ENCODE measurements at places on chromosomes 6 and 20. TPM values are rescaled to one million over a fixed set of nuclear protein-coding genes. Genes with fewer than 3 reads are reported as not detected.

GRCh38 chr6:138007014-138007472 lies 100.2 kb downstream of the PERP start:
- DNase-seq: no peak

- peak; percentile 98 for DNase-seq
Measured at GRCh38 chr20:23420943-23421931, at the start of gene NAPB. TSS of gene NAPB (minus strand) at chr20:23421488. CDS start at chr20:23421402, 86 bp downstream.

DNA sequence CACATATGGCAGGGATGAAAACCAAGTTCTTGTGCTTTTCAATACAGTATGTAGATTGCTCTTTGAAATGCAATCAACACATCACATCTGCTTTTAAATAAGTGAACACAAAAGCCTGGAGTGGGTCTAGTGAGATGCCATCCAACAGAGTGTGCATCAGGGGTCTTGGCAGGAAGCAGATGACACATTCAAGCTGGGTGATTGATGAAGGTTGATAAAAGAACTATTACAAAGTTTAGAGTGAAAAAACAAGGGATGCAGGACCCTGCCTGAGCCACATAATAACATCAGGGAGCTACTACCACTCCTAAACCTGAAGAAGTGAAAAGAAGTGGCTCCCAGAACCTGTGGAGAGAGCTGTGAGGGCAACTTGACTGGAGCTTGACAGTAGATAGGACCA lies 16.6 kb upstream of the PLCB1 start:
- no peak for DNase-seq

- DNase-seq: no peak
Measured at GRCh38 chr6:143125455-143125854, 64.8 kb downstream of the AIG1 start.

DNA sequence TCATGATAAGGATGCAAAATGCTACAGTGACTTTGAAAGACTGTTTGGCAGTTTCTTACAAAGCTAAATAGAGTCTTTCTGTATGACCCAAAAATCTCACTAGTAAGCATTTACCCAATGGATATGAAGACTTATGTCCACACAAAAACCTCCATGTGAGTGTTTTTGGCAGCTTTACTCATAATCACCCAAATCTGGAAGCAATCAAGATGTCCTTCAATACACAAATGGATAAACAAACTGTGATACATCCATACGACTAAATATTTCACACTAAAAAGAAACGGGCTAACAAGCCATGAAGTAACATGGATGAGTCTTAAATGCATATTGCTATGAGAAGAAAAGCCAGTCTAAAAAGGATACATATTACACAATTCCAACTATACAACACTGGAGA lies 117.2 kb downstream of the PDE10A start:
- DNase-seq: peak; percentile 9

GRCh38 chr6:110447761-110448160 lies 28.7 kb downstream of the SLC22A16 start:
- DNase-seq: no peak

GRCh38 chr6:39561536-39562266 lies 163.5 kb downstream of the KIF6 start:
- no peak for DNase-seq

GRCh38 chr6:52361945-52362442 lies at the start of gene PAQR8:
TSS of gene PAQR8 (plus strand) at chr6:52362151. CDS start at chr6:52403214, 41,063 bp downstream.
- DNase-seq: peak; percentile 90

- DNase-seq: no peak
Measured at GRCh38 chr6:18166312-18167036, 11.3 kb downstream of the KDM1B start.

DNA sequence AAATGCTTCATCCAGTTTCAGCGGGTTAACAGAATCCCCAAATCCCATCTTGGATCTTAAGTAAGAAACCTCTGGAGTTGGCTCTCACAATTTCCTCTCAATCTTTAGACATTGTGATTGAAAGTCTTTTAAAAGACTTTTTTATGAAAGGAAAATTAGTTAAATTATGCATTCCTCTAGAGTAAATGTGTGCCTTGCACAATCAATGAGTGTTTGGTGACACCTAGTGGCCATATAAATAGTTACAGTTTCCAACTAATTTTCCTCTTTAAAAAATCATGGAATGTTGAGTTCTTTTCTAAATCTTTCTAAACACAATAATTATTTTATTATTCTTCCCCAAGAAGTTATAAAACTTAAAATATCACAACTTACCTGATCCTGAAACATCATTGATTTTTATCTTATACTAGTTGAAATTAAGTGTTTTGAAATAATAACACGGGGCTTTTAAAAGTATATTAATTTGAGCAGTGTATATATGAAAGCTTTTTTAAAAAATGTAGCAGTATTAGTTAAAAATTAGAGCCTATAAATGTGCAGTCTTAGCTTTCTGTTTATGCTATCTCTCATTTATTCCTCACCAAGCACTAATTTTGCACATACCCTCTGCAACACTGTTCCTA lies 66.4 kb downstream of the PKHD1 start:
- DNase-seq: no peak

- no peak for DNase-seq
Measured at GRCh38 chr6:150266963-150267685, 101.7 kb upstream of the IYD start.

DNA sequence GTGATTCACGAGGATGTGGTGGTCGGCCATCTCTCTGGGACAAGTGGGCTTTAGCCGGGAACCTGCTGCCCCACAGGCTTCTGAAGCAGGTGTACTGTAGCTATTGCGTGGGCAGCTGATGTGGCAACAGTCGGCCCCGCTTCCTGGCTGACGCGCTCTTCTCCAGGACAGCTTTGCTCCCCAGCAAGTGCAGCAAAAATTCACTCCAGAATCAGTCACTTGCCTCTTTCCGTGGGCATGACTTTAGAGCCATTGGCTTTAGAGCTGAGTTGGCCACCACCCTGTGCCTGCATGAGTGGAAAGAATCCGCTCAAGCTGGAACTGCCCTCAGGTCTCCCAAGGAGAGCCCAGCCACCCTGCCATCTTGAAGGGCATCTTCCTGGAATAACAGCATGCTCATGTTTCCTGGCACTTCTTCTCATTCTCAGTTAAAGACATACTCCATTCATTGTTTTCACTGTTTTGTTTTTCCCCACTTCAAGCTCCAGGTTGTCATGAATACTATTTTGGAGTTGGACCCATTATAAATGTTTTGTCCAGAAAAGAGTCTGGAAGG lies 178.3 kb downstream of the ZDHHC14 start:
- DNase-seq: no peak

- DNase-seq: no peak
Measured at GRCh38 chr6:80210618-80211017, 104.1 kb downstream of the BCKDHB start.

GRCh38 chr20:7650086-7650879 lies 290.0 kb downstream of the HAO1 start:
- DNase-seq: no peak

DNA sequence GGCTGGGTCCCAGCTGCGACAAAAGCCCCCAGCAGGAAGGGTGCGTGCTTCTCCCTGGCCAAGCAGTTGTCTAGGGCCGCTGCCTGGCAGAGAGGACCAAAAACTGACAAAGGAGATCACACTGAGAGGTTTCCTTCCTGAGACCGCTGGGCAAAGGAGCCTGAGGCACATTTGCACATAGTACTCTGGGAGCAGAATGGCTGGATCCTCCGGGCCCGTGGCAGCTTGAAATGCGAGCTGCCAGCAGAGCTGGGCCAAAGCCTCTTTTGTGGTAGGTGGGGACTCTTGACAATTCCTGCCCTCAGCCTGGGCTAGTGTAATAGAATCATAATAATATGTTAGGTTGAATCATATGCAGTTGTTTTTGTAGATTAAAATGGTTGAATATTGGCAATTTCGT lies 33.1 kb upstream of the RNF8 start:
- DNase-seq: no peak

GRCh38 chr20:51946586-51946985 lies 144.3 kb upstream of the SALL4 start:
- no peak for DNase-seq

- DNase-seq: no peak
Measured at GRCh38 chr6:133644892-133645619, 243.9 kb upstream of the TCF21 start.

- DNase-seq: no peak
Measured at GRCh38 chr6:167782698-167783517, 43.8 kb upstream of the AFDN start.

DNA sequence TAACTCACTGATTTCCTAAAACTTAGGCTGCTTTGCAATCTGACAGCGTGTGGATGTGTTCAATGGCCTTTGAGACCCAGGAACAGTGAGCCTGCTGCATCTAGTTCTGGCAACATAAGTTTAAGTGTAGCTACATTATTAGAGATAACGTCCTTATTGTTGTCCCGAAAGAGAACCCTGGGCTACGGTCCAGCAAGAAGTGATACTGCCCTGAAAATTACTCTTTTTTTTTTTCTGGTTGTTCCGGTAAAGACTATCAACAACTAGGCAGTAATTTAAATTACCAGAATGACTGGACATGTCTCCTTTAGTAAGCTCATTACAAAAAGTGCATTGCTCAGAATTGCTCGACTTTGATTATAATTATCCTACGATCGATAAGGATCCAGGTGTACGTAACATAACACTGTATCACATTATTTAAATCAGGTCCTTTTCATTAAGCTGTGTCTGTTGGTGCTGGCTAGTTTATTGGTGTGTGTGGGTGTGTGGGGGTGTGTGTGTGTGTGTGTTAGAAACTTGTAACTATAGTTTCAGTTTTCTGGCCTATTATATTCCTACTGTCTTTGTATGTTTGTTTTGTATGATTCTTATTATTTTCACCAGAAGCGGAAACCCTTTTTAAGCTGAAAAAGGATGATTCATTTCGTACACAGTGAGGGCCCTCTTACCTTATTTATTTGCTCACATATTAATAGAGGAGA lies 3.0 kb downstream of the TSHZ2 start:
- no peak for DNase-seq

DNA sequence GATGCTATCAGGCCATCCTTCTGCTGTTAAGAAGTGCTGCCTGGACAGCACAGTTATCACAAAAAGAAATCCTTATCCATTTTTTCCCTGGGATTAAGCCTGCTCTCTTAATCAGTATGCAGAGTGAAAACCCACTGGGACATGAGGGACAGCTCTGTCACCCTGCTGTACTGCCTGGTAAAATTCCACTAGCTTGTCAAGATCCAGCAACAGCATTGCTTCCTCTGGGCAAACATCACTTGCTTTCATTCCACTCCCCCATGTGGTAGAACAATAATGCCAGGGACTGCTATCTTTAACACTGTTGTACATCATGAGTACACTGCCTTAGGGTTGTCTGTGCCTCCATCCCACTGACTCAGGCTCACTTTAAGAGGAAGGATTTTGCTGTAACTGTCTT lies 331.3 kb downstream of the KIF16B start:
- DNase-seq: peak; percentile 63

- no peak for DNase-seq
Measured at GRCh38 chr20:63273059-63273579, 506 bp downstream of the ARFGAP1 start.

- DNase-seq: no peak
Measured at GRCh38 chr6:113744861-113745260, 112.3 kb upstream of the MARCKS start.

DNA sequence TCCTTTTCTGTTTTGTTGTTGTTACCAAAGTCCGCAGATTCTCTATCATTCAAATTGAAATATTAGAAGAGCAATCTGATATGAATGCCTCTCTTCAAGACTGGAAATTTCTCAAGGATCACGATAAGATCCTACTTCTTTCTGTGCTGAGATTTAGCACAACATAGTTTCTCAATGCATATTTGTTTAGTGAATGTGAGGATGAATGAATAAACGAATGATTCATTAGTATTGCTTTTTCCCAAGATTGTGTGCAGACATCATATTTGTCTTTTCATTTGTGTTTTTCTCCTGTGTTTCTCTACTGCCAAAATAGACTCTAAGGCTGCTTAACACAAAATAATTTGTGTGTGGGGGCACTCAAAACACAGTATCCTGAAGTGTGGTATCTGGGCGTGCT lies 862.7 kb upstream of the MAP3K7 start:
- no peak for DNase-seq

DNA sequence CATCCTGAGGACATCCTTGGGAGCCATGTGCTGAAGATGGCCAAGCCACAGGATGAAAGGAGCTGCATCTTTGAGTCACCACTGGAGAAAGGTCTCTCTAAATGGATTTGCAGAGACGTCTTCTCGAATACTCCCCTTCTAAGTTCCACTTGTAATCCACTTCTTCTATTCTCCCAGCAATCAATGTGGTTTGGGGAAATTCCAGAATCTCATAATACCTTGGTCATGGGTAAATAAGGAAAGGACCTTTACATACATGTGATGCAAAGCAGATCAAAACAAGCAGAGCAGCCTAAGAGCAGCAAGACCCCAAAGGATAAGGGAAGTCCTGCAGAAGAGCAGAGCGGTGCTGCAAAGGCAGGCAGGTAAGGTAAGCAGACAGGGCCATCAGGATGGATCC lies 35.3 kb downstream of the TRIM38 start:
- no peak for DNase-seq

- DNase-seq: no peak
Measured at GRCh38 chr6:26272171-26272637, 92.8 kb upstream of the BTN3A2 start.

- DNase-seq: no peak
Measured at GRCh38 chr20:8860011-8860495, 208.8 kb upstream of the PLCB4 start.

DNA sequence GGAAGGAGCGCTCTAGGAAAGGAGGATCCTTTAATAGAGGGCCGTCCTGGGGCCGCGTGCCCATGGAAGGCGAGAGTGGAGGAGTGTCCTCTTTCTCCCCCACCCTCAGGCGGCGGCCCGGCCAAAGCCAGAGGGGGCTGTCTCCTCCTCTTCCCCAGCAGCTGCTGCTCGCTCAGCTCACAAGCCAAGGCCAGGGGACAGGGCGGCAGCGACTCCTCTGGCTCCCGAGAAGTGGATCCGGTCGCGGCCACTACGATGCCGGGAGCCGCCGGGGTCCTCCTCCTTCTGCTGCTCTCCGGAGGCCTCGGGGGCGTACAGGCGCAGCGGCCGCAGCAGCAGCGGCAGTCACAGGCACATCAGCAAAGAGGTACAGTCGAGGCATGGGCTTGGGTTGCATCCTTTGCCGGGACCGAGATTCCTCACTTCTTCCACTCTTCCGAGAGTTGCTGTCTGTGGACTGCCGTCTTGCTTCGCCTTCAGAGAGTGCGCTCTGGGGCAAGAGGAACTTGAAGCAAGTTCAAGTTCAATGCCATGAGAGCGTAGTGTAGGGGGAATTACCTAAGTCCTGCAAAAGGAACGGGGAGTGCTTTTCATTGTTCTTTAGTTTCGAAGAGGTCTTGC lies at the start of gene LAMA2:
Gene LAMA2 (plus strand): TSS at position 148 of the 621 bp plus-strand sequence. CDS start 108 bp downstream, at position 256.
- peak; percentile 38 for DNase-seq

GRCh38 chr6:118724211-118724610 lies 72.8 kb upstream of the CEP85L start:
- DNase-seq: no peak

GRCh38 chr6:166998256-166999144 lies 697 bp upstream of the CEP43 start:
- DNase-seq: no peak

RPL7L1 gene
- 117 TPM for total RNA-seq

KCNK5 gene
- 7.4 TPM for total RNA-seq

VSTM2L gene
- total RNA-seq: 41.7 TPM

LGSN gene
- total RNA-seq: 0.39 TPM

TRAPPC3L gene
- total RNA-seq: 0.33 TPM

PLCB4 gene
- 32.5 TPM for total RNA-seq

PAK5 gene
- total RNA-seq: 10.5 TPM

CCM2L gene
- total RNA-seq: 3.8 TPM

RAB5IF gene
- 46.7 TPM for total RNA-seq

MAPK14 gene
- 55.2 TPM for total RNA-seq

ENPP5 gene
- 14.2 TPM for total RNA-seq

C20orf144 gene
- not detected for total RNA-seq

POM121L2 gene
- total RNA-seq: not detected

B3GAT2 gene
- total RNA-seq: 82.5 TPM

FAM83C gene
- total RNA-seq: not detected

TM9SF4 gene
- total RNA-seq: 40.1 TPM
